ENCODE measurements at places on chromosomes 11 and 22.

- no peak for DNase-seq
Observed at GRCh38 chr22:37518509-37519267, 527 bp downstream of the CARD10 start.

GRCh38 chr11:110990311-110990710, 255.2 kb upstream of the POU2AF2 start:
- no peak for DNase-seq

- no peak for DNase-seq
Observed at GRCh38 chr22:21571679-21572078, 4.2 kb downstream of the UBE2L3 start.

- no peak for DNase-seq
Observed at GRCh38 chr11:80993536-80993935, 1552.7 kb upstream of the TENM4 start.

DNA sequence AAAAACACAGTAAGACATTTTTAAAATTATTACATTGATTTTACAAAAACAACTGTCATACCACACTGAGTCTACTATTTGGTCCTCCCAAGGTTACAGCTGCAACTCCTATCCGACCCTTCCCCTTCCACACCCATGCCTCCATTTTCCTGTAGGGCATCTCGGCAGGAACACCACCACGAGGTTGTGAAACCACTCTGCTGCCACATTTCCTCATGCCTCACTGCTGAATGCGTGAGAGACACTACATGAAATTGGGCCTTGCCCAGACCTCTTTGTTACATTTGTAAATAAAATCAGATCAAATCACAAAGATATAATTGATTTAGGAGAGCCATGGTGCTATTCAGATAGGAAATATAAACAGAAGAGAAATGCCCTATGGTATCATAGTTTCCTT, 2.0 kb downstream of the ARHGAP32 start:
- no peak for DNase-seq

GRCh38 chr11:95531116-95531515, 258.5 kb downstream of the FAM76B start:
- no peak for DNase-seq

- no peak for DNase-seq
Observed at GRCh38 chr11:125299061-125299615, 134.6 kb downstream of the PKNOX2 start.

DNA sequence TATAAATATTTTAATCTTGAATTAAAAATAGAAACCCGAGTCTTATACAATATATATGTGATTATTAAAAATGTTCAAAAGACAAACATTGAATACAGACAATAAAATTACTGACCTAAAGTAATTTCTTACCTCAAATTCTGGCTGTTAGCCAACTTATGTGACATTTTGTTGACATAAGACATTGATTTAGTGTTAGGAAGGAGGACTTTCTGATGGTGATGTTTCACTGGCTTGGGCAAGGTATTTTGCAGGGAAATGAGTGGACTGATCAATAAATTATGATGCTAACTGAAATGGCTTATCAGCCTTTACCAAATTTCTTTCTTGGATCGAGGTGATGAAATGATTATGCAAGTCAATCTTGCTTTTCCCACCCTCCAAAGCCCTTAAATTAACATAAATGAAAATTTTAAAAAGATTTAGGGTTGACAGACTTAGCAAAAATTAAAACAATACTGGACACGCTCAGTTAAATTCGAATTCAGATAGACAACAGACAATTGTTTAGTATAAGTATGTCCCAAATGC, 33.2 kb upstream of the FZD4 start:
- DNase-seq: no peak

DNA sequence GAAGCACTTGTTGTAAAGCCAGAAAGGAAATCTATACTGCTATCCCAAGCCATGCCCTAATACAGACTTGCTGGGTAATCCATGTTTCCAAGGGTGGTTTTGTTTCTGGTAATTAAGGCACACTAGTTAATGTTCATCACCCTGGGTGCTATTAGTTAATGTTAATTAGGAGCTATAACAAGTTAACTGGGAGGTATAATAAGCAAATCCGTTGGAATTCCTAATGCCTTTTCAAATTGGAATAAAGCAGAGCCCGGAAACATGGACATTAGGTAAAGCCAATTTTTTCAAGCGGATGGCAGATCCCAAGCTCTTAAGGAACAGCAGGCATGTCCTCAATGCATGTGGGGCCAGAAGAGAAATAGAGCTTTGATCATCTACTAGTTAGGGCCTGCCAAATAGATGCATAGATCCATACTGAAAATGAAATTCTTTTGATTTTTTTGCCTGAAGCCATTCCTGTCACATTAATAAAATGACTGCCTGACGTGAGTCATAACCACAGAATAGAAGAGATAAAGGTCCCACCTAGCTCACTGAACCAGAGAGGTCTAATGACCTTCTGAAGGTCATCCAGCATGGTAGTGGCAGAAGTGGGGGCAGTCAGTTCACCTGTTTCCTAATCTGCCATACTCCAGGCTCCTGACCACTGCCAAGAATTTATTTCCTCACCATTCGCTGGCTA, 28.5 kb upstream of the CCDC34 start:
- DNase-seq: no peak

GRCh38 chr11:113265362-113265761, 49.0 kb upstream of the TTC12 start:
- no peak for DNase-seq

- no peak for DNase-seq
Observed at GRCh38 chr11:14872032-14872431, 20.0 kb downstream of the CYP2R1 start.

DNA sequence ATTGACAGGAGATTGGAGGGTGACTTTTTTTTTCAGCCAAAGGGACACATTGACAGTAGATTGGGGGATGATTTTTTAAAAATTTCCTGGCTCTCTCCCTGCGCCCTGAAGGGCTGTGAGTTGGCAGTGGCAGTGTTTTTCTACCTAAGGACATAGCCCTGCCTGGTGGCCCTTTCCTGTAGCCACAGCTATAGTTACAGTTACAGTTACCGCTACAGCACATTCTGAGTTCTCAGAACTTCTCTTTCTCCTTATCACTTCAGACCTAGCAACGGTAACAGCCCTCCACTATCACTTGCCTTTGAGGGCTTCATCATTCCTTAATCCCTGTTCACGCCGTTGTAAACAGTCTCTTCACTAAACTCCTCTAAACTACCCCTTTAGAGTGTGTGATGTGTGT, 684 bp downstream of the MRGPRX2 start:
- no peak for DNase-seq

GRCh38 chr22:38694940-38695339, 5.8 kb downstream of the JOSD1 start:
- DNase-seq: no peak

DNA sequence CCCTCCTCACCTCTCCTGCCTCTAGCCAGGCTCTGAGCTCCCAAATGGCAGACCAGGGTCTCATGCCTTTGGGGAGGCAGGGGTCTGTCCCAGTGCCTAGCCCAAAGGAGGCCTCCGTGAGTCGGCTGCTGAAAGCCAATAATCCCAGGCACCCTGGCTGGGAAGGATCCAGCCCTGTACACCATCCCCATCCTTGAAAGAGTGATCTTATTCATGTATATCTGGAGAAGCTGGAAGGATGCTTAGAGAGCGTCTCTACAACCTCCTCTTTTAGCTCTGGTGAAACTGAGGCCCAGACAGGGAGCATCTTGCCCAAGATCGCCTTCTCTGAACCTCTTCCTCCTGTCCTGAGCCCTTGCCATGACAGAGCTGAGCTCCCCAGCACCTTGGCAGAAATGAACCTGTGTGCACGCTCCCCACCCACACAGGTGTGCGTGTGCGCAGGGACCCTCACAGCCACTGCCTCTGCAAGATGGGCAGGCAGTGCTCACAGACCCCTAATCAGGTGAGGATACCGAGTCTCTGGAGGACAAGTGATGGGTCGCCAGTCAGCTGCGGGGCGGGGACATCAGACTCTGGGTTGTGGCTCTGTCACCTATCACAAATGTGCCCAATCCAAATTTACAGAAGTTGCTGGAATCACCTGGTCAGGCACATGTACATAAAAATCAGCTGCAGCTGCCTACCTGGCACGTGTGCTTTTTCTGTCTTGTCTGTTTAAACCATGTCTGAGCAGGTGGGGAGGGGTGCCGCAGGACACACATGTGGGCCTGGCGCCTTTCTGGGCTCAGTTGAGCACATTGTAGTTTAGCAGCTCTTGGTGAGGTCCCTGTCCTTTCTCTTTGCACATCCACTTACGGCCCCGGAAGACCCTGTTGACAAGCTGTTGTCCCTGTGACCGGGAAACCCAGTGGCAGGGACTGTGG, 49.3 kb upstream of the WNT7B start:
- no peak for DNase-seq
